ENCODE measurements at places on chromosomes 13 and 19. TPM values are rescaled to one million over a fixed set of nuclear protein-coding genes. Genes with fewer than 3 reads are reported as not detected.

Gene DACT3
- 0.15 TPM for total RNA-seq

Gene GPR183
- total RNA-seq: under 0.01 TPM

Gene CEACAM8
- not detected for total RNA-seq

Gene FGF9
- not detected for total RNA-seq

Gene CYP2A6
- total RNA-seq: not detected

Gene ZNF471
- total RNA-seq: 3.1 TPM

Gene COX7A1
- total RNA-seq: not detected

Gene SERP2
- 2.9 TPM for total RNA-seq

Gene ZNF723
- total RNA-seq: not detected

Gene TEX101
- not detected for total RNA-seq

Gene RUBCNL
- total RNA-seq: under 0.01 TPM

Gene ZNF99
- not detected for total RNA-seq

Gene PALM
- total RNA-seq: 5.9 TPM

Gene KIRREL2
- total RNA-seq: under 0.01 TPM

Gene PEAK3
- total RNA-seq: not detected

Gene C13orf42
- not detected for total RNA-seq

Gene PGPEP1
- 26.5 TPM for total RNA-seq

Gene ZNF837
- total RNA-seq: 1.7 TPM

Gene ZNF653
- total RNA-seq: 2.4 TPM

Gene TTC9B
- total RNA-seq: not detected

Gene ZNF414
- total RNA-seq: 5.8 TPM

Gene ZNF547
- total RNA-seq: 5.1 TPM

Gene GAPDHS
- 10.3 TPM for total RNA-seq

Gene CEACAM16
- not detected for total RNA-seq

Gene EFNA2
- total RNA-seq: not detected

Gene PRKCG
- not detected for total RNA-seq

Gene NLRP4
- total RNA-seq: not detected

Gene EBI3
- total RNA-seq: not detected

Gene FFAR1
- not detected for total RNA-seq

Gene CRX
- total RNA-seq: not detected

Gene OR7G3
- total RNA-seq: not detected

Gene PSG6
- total RNA-seq: not detected

Gene HCST
- total RNA-seq: not detected

Gene APOC4
- total RNA-seq: not detected

Gene PBX4
- total RNA-seq: 1.1 TPM

Gene ZBTB7A
- 31.0 TPM for total RNA-seq

Gene SCEL
- total RNA-seq: 0.34 TPM

Gene PSG3
- not detected for total RNA-seq

Gene ZNF98
- total RNA-seq: not detected

Gene NBEA
- total RNA-seq: 0.34 TPM

Gene ALOX5AP
- total RNA-seq: not detected

Gene EDNRB
- 666 TPM for total RNA-seq

Gene TNFSF13B
- 3.6 TPM for total RNA-seq

Gene ZNF780A
- 12.0 TPM for total RNA-seq

Gene TMIGD2
- not detected for total RNA-seq

Data from melanocyte of skin (primary cell).